ENCODE measurements at places on chromosomes 7 and 10. TPM values are rescaled to one million over a fixed set of nuclear protein-coding genes. Genes with fewer than 3 reads are reported as not detected.

GRCh38 chr10:108757946-108758345 lies 1165.4 kb downstream of the XPNPEP1 start:
- no peak for DNase-seq
- no peak overlapping the region for H3K4me3 ChIP-seq
- H3K4me1 ChIP-seq, result peaks cover 10% of the 10 kb centered on the region
- no peaks in the 10 kb centered on the region for H3K36me3 ChIP-seq

The ASNS gene
- 28.6 TPM for total RNA-seq

GRCh38 chr10:87771871-87772500 lies 46.0 kb downstream of the ATAD1 start:
- peaks cover 16% of the 10 kb centered on the region for H3K36me3 ChIP-seq
- H3K27ac ChIP-seq, result no peak overlapping the region
- DNase-seq, result peak; percentile 29
- H3K4me3 ChIP-seq, result no peak overlapping the region

The ANKRD30A gene
- not detected for total RNA-seq

The TSPAN15 gene
- total RNA-seq, result 2.9 TPM

GRCh38 chr10:22537810-22538209 lies 176.6 kb downstream of the PIP4K2A start:
- no peak for DNase-seq
- H3K27ac ChIP-seq, result no peak overlapping the region
- peaks cover 40% of the 10 kb centered on the region for H3K36me3 ChIP-seq
- H3K27me3 ChIP-seq, result peaks cover 2% of the 10 kb centered on the region

The ANK3 gene
- not detected for total RNA-seq

DNA sequence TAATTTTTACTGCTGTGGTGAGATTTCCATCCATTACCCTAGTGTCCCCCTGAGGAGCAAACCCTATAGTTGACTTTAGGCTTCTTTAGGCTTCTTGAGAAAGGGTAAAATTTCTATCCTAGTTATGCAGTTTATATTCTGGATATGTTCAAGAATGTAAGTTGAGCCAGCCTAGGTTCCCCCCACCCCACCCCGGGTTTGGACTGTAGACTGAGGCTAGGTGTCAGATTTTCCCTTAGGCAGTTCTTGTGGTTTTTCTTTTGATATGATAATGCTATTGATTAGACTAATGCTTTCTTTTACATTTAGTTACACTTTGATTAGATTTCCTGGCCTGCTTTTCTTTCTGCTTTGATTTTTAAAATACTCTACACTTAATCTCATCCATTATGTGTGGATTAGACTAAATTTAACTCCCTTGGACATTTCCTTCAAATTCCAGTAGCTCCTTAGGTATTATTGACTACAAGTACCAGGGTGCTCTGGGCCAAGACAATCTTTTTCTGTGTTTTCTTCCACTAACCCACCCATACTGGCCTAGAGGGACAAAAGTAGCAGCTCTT lies 37.7 kb downstream of the NRF1 start:
- no peak for DNase-seq
- peaks cover 7% of the 10 kb centered on the region for H3K36me3 ChIP-seq
- no peak overlapping the region for H3K4me3 ChIP-seq
- no peak overlapping the region for H3K27ac ChIP-seq
- H3K4me1 ChIP-seq, result peaks cover 57% of the 10 kb centered on the region

DNA sequence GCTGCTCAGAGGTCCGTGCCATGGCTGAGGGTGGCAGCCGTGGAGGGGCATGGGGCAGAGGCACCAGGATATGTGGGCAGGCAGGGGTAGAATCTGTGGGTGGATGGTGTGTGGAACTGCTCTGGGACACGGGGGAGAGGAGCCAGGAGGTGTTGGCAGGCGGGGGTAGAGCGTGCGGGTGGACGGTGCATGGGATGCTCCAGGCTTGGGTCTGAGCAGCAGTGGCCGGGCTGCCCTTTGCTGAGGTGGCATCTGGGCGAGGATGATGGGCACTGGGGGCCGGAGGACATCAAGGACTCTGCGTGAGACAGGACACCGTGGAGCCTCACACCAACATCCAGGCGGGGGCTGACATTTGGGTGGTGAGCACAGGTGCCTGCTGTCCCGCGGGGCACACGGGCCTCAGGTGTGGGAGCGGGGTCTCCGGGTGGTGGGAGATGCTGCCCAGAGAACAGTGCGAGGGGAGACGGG lies 46.2 kb downstream of the JAKMIP3 start:
- no peak for DNase-seq
- no peaks in the 10 kb centered on the region for H3K4me1 ChIP-seq
- H3K4me3 ChIP-seq, result no peak overlapping the region
- no peak overlapping the region for H3K27ac ChIP-seq

GRCh38 chr10:59393349-59393748 lies 31.0 kb upstream of the FAM13C start:
- H3K27me3 ChIP-seq, result no peaks in the 10 kb centered on the region
- no peaks in the 10 kb centered on the region for H3K36me3 ChIP-seq
- H3K4me1 ChIP-seq, result no peaks in the 10 kb centered on the region

DNA sequence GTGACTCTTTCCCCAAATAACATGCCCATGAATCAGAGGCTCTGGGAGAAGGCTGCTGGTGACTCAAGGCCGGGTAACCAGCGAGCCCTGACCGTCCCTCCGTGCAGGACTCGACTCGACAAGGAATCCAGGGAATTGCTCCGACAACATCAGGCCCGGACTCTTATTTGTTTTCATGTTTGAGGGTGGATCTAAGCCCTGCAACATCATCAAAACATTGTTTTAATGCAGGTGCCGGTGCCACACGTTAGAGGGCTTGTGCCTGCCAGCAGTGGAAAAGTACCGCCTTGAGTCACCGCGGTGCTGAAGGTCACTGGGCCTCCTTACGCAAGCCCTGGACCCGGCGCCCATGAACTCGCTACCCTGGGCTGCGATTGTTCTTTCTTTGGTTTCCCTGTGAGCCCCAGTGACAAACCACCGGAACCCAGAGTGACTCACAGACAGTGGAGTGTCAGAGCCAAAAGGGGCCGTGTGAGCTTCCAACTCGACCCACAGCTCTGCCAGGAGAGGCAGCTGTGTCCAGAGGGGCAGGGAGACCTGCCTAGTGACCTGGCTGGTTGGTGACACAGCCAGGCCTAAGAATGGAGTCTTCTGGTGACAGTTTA lies 139.4 kb upstream of the SHH start:
- DNase-seq, result no peak
- no peaks in the 10 kb centered on the region for H3K4me1 ChIP-seq
- H3K27me3 ChIP-seq, result no peaks in the 10 kb centered on the region
- peak overlapping the region; percentile 42 for H3K27ac ChIP-seq
- H3K4me3 ChIP-seq, result no peak overlapping the region

Data from HFFc6 (cell line).